ENCODE measurements at places on chromosomes 13 and 19.

- DNase-seq, result no peak
These were observed 68.3 kb upstream of the DACH1 start for GRCh38 chr13:71935166-71935840.

DNA sequence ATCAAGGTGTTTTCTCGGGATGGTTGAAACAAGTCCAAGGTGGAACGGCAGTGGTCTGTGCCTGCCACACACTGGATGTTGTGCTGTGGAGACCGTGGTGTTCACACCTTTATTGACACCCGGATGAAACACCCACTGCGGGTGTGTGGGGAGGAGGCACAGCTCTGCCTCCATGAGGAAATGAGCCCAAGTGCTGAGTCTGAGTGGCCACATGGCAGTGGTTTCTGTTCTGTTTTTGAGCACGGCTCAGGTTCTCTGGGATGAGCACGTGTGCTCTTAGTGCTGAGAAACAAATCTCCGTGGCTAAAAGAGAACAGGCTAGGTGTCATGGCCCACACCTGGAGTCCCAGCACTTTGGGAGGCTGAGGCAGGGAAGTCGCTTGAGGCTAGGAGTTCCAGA is 29.5 kb downstream of the UPF1 start:
- DNase-seq, result no peak

DNA sequence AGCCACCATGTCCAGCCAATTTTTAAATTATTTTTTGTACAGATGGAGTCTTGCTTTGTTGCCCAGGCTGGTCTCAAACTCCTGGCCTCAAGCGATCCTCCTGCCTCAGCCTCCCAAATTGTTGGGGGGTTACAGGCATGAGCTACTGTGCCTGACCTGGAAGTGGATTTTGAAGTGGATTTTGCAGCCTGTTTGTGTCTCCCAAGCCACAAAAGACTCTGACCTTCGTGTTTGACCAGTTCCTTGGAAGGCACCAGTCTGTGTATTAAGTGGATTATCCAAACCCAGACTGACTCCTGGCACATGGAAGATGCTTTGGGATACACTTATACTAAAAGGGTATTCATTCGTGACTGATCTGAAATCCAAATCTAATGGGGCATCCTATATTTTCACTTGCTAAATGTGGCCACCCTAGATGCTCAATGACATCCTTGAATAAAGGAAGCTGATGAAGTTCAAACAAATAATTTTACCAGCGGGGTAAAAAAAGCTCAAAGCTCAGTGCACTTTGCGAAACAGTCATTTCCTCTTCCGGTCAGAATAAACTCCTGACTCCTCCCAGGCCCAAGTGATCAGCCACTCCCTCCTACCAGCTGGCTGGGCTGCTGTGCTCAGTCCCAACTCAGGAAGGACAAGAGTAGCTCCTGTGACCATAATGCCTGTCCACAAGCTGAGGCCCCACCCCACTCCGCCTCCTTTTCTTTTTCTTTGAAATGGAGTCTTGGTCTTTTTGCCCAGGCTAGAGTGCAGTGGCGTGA is 32.6 kb upstream of the GATAD2A start:
- no peak for DNase-seq

DNA sequence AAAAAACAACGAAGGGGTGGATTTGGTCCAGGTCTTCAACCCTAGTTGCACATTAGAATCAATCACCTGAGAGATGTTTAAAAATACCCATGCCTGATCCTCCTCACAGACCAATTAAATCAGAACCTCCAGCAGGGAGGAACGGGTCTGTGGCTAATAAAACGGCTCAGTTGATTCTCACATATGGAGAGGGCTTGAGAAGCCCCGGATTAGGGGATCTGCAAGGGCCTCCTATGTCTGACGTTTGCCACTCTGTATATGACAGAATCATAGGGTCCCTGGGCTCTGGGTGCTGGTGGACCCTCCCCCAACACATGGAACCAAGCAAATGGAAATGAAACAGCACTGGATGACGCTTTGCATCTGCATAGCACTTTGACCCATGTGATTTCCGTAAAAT is 36.7 kb upstream of the C13orf42 start:
- no peak for DNase-seq

GRCh38 chr13:36193151-36193855 is 21.1 kb downstream of the SOHLH2 start:
- DNase-seq, result no peak

GRCh38 chr19:4773047-4773640 is 18.4 kb upstream of the FEM1A start:
- DNase-seq, result no peak

DNA sequence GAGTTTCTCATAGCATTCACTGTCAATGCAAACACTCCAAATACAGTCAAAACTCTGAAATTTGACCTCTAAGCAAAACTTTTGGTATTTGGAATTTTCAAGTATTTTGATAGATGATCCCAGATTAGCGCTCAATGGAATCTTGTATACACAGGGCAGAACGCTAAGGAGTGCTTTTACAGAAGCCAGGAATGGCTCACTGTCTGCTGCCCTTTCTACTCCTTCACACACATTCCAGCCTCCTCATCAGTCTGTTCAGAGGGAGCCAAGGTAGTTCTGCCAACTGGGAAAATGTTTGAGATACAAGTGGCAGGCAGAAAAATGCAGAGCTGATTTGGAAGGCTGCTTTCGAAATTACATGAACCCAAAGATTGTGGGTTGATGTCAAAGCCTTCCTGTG is 4.4 kb upstream of the STARD13 start:
- DNase-seq, result no peak

GRCh38 chr13:57935965-57936364 is 304.4 kb downstream of the PCDH17 start:
- DNase-seq, result no peak
